BE2C (cell line): ENCODE measurements at places on chromosomes 2 and 18.
A peak's percentile ranks its signal among the peaks of the same experiment; 100 is the strongest.

GRCh38 chr2:216773072-216773471 lies 77.7 kb upstream of the IGFBP5 start:
- DNase-seq, result peak; percentile 81

- no peak for DNase-seq
Observed at GRCh38 chr2:78839259-78839658, 186.2 kb upstream of the REG3G start.

- DNase-seq, result no peak
Observed at GRCh38 chr2:23809150-23809549, 117.8 kb downstream of the ATAD2B start.

- DNase-seq, result no peak
Observed at GRCh38 chr2:117137371-117137770, 677.1 kb upstream of the DDX18 start.

- no peak for DNase-seq
Observed at GRCh38 chr18:73511771-73512503, 635.7 kb downstream of the FBXO15 start.

DNA sequence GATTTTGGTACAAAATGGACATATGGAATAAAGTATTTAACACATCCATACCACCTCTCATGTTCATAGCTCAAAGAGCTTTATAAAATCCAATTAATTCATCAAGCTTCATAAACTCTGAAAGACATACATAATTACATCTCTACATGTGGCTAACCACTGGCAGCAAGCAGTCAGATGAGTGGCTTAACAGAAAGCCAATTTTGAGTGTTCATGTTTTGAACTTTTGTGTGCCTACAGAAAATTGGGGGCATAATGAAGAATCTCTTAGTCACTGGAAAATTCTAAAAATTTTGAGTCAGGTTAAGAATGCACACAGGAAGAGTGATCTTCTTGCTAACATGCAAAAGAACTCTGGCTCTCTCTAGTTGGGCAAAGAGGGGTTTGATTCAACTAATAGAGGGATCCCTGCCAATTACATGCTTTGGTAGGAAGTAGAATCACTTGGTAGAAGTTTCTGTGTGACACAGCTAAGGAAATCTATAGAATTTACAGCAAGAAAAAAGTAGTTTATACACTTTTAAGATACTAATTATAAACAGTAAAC lies 287.4 kb downstream of the NOL4 start:
- DNase-seq, result no peak

- no peak for DNase-seq
Observed at GRCh38 chr2:239331560-239331959, 69.3 kb downstream of the HDAC4 start.

DNA sequence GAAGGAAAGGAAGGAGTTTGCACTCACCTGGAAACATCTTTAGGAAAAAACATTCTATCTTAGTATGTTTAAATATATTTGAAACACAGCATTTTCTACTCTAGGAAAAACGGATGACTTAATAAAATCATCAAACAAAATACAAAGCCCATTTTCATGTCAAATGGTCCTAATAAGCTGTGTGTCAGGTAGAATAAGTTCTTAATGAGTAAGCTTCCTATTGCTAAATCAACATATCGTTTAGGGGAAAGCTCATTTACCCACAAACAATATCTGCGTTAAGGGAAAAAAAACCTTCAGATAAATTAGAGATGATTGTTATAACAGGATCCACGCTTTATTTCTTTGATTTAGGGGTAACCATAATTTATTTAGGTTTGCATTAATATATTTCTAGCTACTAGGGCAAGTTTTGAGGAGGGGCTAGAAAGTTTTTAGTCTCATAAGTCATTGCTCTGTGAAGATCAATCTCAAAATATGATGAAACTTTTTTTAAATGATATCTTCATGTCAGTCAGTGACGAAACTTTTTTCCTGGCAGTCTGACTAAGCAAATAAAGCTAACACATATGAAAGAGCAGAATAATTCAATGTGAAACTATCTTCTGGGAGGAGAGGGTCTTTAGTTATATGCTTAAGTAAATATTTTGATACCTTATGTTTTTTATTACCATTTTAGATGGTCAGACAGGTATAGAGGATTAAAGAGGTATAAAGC lies 147.1 kb downstream of the WDSUB1 start:
- no peak for DNase-seq

DNA sequence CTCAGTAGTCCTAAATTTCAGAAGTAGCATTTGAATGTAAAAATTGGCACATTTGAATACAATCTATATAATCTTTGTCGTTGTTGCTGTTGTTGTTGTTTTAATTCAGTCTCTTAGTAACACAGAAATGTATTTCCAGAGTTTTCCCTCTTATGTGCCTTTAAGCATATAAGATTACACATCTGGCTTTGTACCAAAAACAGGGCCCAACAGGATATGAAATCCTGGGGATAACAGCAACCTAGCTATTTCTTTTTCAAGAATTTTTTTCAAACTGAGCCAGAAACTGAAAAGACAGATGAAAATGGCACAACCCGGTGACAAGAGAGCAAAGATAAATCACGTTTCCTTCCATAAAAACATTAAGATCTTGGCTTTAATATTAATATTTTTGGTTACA lies 906.7 kb downstream of the NRXN1 start:
- DNase-seq, result no peak

DNA sequence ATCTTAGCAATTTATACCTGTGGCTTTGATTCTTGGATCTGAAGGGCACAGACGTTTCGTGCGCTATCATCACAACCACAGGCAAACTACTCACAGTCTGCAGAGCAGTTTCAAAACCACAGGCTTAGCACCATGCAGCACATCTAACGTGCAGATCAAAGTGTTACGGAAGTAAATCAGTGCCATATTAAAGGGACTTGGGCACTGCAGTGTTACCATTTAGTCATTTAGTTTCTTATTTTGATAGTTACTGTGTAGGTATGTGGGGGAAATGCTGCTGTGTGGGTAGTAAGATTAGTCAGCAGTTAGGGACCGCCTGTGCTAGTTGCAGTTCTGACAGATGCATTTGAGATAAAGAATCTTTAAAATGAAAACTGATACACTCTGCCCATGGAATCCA lies 384.0 kb downstream of the NBAS start:
- DNase-seq, result no peak

GRCh38 chr18:23871410-23871809 lies 143.1 kb upstream of the TTC39C start:
- DNase-seq, result peak; percentile 59

- no peak for DNase-seq
Observed at GRCh38 chr18:25244170-25244569, 107.8 kb downstream of the ZNF521 start.

DNA sequence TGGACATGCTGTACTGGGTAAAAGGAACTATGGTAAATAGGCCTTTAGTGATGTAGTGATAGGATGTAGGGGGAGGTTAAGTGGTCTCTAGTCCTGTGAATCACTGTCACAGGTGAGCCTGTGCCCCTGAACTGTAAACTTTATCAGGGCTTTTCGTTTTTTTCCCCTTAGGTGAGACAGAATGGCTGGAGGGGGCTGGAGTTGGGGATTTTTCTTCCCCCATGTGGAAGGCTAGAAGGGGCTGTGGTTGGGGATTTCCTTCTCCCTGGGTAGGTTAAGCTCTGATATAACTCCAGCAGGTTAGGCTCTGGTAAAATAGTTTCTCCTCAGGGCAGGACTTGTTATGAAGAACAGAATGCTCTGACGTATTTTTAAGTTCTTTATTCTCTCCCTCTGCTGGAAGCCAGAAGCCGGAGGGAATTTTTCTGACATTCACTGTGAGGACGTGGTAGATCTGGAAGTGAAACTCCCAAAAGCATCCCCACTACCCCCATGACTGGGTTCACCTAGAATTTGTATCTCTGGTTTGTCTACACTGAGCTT lies 28.5 kb downstream of the PIKFYVE start:
- DNase-seq, result no peak

DNA sequence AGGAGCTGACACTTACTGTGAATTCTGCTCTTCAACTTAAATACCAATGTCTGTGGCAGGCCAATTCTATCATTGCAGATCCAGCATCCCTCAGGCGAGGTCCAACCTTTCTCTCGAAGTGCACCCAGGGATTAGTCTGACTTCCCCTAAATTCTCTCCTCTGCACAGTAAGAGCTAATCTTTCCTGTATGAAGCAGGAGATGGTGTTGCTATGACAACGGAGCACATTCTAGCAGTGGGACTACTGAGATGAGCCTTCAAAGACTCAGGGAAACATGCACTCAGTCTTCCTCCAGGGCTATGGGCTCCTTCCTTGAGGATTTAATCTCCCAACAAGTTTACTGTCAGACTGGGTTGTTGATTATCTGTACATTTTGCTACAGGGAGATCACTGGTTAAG lies 176.3 kb downstream of the NOL4 start:
- no peak for DNase-seq

DNA sequence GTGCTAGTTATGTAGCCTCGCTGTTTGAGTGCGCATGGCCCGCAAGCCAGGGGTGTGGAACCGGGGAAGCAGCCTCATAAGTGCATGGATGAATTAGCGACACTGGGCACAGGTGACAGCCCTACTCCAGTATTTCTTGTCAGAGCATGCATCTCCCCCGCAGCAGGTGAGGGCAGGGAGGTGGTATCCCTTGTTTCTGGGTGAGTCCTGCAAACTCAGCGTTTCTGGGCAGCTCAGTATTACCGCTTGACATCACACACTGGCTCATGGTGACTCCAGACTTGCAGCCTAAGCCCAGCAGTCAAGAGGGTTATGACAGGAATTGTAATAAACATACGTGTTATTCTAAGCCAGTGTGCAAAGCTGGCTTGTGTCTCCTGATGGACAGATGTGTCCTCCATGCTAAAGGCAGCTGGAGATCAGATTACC lies 2.5 kb downstream of the CABLES1 start:
- no peak for DNase-seq

DNA sequence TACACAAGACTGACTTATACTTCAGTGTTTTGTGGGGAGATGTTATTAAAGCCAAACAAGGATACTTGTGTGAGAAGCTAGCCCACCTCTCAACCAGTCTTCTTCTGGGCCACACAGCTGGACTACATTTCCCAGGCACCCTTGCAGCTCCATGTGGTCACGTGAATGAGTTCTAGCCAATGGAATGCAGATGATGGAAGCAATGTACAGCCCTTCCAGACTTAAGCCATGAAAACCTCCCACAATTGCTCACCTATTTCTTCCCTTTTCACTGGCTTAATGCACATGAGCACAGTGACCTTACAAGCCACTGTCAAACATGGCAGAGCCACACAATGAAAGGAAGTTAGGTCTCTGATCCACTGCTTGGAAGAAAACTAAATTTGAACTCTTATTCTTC lies 20.4 kb upstream of the FEZ2 start:
- DNase-seq, result peak; percentile 76

DNA sequence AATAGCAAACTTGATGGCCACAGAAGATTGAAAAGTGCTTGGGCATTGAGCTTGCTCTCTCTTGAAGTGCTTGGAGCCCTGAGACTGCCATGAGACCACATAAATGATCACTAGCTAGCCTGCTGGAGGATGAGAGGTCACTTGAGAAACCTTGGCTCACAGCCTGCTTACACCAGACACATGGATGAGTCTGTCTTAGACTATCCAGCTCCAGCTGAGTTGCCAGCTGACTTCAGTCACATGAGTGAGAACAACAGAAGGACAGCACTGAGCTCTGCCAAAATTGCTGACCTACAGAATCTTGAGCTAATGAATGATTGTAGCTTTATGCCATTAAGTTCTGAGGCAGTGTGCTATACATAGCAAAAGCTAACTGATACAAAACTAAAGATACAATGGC lies 18.1 kb downstream of the NABP1 start:
- no peak for DNase-seq

GRCh38 chr18:9876867-9877654 lies 8.7 kb upstream of the TXNDC2 start:
- DNase-seq, result no peak

DNA sequence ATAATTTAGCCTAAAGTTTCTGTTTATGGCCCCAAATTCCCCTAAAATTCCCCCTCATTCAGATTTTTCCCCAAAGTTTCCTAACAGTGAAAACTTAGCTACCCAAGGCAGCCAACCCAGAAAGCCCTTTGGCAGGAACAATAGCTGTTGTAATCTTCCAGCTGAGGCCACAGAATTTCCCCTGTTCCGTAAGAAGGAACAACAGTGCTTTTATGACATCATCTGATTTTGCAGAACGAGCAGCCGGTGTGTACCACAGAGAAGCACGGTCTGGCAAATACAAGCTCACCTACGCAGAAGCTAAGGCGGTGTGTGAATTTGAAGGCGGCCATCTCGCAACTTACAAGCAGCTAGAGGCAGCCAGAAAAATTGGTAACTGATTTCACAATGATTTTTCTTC lies 6.3 kb downstream of the TNFAIP6 start:
- no peak for DNase-seq

GRCh38 chr2:38173683-38174082 lies 97.7 kb upstream of the CYP1B1 start:
- DNase-seq, result no peak

DNA sequence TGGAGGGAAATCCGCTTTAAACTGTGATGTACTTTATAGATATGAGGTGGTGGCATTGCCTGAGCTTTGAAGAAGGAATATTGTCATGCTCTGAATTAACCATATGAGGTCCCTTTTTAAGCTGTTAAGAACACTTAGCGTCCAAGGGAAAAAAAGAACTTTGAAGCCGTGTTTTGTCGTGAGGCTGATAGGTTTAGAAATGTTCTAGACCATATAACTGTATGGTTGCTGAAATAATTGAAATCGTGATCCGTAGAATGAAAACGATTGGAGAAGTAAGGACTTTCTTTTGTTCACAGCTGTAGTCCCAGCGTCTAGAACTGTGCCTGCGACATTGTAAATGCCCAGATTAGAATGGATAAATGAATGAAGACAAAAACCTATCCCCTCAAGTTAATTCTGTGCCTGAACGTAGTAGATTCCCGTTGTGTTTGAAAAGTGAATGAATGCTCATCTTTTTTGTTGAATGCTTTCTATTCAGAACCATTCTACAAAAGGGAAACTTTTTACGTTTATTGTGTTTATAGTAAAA lies 1.5 kb downstream of the SMCHD1 start:
- no peak for DNase-seq

GRCh38 chr2:60808330-60808801 lies 52.3 kb downstream of the PAPOLG start:
- DNase-seq, result no peak

DNA sequence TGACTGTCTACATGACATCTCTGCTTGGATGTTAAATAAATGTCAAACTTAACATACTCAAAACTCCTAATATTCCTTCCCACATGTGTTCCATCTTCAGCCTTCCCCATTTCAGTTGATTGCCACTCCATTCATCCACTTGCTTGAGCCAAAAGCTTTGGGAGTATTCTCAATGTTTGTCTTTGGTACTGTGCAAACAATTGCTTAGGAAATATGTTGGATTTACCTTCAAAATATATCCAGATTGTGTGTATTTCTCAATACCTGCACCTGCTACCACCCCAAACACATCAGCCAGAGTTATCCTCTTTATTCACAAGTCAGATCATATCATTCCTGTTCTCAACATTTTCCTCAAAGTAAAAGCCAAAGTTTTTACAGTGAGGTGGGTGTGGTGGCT lies 350.3 kb upstream of the FAM98A start:
- no peak for DNase-seq

GRCh38 chr2:217995731-217996231 lies 7.0 kb downstream of the TNS1 start:
- peak; percentile 44 for DNase-seq
